ENCODE measurements at places on chromosomes 7 and 10. TPM values are rescaled to one million over a fixed set of nuclear protein-coding genes. Genes with fewer than 3 reads are reported as not detected.

The CRTAC1 gene
- not detected for total RNA-seq

The GPR141 gene
- total RNA-seq, result not detected

The BICC1 gene
- 2.9 TPM for total RNA-seq

The HOXA3 gene
- 2.6 TPM for total RNA-seq

The JCAD gene
- total RNA-seq, result under 0.01 TPM
